ENCODE measurements at places on chromosomes 4 and X.

DNA sequence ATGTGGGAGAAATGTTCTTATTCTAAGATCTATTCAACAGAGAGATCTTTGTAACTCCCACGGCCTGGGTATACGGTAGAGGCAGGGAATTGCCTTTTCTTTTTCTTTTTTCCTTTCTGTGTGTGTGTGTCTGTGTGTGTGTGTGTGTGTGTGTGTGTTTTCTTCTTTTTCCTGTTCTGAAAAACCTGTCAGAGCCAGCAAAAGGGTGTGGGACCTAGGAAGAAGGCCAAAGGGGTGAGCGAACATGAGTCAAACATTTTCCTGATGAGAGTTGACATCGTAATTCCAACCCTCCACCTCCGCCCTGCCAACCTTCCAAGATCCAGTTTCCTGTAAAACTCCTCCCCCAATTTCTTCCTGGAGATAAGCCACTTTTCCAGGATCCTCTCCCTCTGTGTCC lies 2.8 kb upstream of the CHIC2 start:
- DNase-seq = no peak

DNA sequence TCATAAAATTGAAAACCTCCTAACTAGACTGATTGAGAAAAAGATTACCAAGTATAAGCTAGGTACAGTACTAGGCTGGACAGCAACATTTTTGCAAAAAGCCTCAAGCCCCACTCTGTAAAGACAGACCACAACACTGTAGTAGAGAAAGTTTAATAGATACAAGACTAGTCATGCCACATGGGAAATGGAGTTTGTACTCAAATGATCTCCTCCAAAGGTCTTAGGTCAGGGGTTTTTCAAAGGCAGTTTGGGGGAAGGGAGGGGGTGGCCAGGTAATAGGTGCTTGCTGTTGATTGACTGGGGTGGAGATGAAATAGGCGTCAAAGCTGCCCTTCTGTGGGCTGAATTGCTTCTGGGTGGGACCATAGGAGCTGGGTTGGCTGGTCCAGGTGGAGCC lies 14.2 kb downstream of the CNGA1 start:
- no peak for DNase-seq

- no peak for DNase-seq
Observed at GRCh38 chrX:10577853-10578252, 42.5 kb downstream of the MID1 start.

- no peak for DNase-seq
Observed at GRCh38 chrX:78327370-78328086, at the start of gene CYSLTR1. Gene CYSLTR1, minus strand, starts transcription at chrX:78327611. Its CDS starts 53,865 bp downstream, at chrX:78273746.

DNA sequence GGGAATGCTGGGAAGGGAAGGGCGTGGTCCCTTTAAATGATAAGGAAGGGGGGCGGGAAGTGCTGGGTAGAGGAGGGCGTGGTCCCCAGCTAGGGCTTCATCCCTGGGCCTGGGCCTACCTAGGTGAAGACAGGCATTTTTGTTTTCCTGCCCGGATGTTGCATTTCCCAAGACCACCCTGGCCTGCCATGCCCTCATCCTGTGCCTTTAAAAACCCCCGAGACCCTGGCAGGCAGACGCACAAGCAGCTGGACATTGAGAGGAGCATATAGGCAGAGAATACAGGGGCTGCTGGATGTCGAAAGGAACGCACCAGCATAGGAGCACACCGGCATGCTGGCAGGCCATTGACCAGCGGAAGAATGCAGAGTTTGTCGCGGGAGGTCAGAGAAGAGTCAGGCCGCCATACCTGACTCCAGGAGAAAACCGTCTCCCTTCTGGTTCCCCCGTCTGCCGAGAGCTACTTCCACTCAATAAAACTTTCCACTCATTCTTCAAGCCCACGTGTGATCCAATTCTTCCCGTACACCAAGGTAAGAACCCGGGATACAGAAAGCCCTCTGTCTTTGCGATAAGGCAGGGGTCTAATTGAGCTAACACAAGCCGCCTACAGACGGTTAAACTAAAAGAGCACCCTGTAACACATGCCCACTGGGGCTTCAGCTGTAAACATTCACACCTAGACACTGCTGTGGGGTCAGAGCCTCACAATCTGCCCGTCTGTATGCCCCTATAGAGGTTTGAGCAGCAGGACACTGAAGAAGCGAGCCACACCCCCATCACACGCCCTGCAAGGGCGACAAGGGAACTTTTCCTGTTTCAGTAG lies 2.9 kb upstream of the AGA start:
- no peak for DNase-seq

All from SK-N-MC (cell line).